ENCODE measurements at places on chromosomes 1 and 21.

DNA sequence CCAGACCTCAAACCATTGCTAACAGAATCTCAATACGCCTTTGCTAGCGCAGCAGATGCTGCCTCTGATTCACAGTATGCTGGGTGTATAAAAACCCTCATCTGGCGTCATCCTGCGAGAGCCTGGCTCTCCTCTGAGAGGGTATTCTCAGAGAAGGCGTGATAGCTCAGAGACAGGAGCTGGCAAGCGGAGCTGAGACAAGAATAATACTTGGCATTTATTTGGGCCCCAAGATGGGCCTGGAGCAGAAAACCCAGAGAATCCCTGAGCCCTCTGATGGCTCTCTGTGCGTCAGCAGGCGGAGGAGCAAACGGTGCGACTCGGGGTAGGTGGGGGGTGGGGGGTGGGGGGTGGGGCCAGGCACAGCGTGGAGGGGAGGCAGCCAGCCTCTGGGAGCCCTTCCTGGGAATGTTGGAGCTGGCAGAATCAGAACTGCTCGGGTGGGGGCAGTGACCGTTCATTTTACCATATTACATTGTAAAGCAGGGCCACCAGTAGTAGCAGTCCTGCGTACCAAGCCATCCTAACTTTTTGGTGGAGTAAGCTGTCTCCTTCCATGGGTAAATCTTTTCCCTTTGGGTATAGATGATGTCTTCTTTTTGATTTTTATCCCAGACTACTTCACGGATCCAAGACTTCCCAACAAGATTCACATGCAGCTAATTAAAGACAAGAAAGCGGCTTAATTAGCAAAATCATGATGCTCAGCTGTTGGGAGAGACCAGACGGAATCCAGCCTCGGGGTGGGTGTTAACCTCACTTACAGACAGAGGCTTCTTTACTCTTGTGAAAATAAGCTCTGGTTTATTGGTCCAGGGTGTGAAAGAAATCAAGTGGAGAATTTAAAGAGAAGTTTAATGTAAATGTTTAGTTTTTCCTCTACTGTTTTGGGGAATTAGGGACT, 7.1 kb downstream of the RIIAD1 start:
- DNase-seq, result no peak

- no peak for DNase-seq
Measured at GRCh38 chr21:14569026-14569621, 23.0 kb upstream of the SAMSN1 start.

DNA sequence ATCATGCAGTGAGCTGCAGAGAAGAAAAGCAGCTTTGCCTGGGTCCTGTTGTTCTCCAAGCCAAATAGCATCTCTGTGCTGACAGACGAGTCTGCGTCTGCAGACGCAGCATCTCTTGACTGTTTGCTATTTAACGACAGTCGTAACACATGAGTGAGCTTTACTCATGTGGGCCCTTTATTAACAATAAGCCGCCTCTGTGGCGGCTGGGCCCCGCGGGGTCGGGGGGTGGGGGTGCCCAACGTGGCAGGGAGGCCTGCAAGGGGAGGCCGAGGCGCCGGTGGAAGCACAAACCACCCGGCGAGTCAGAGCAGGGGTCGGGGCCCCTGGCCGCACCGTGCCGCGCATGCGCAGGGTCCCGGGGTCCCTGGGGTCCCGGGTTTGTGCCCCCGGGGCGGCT, 435.1 kb downstream of the KIF26B start:
- no peak for DNase-seq

- no peak for DNase-seq
Measured at GRCh38 chr1:223713546-223714420, 1.4 kb downstream of the CAPN2 start.

GRCh38 chr1:152189657-152190442, 30.8 kb upstream of the RPTN start:
- peak; percentile 18 for DNase-seq

DNA sequence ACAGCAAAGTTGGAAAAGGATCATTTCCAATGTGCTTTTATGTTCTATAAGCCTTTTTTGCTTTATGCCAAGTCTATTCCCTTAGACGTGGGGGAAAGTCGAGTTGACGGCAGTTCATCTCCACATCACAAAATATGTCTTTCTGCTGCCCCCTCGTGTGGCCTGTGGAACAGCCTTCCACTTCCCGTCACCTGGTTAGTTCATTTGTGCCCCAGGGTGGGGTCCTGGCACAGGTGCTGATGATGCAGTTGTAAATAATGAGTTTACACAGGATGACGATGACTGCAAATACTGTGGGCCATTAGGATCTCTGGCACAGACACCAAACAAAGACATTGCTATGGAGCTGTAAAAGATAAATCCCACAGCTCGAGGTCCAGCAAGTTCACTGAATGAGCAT, 10.0 kb upstream of the OTUD3 start:
- no peak for DNase-seq

- no peak for DNase-seq
Measured at GRCh38 chr1:154747740-154748404, 122.2 kb downstream of the KCNN3 start.

DNA sequence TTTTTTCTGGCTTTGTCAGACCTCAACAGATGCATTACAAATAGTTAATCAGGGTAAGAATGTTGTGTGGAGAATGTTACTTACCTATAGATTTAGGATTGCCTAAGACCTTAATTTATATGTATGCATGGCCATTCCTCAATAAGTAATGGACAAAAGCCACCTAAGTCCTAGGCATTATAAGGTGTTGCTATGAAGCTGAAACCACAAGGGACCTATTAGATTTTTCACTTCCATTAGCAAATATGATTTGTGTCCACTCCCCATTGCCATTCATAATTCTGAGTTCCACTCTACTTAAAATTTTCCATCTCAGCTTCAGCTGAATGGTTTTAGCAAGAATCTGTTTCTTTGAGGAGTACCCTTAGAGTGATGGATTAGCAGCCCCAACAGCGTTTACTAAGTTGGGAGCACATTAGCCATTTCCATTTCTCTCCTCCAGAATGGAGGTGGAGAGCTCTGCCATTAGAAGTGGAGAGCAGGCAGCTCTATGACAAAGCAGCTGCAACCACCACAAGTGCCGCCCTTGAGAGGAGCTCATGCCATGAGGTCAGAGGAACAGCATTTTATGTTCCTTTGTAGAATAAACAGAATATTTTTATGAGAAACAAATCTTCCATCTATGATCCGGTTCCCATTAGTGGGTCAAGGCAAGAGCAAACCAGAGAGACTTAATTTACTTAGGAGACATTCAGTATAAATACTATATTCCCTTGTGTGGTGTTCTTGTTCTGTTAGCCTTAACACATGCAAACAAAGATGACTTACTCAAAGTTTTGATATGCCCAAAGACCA, 28.9 kb upstream of the C1orf87 start:
- no peak for DNase-seq

DNA sequence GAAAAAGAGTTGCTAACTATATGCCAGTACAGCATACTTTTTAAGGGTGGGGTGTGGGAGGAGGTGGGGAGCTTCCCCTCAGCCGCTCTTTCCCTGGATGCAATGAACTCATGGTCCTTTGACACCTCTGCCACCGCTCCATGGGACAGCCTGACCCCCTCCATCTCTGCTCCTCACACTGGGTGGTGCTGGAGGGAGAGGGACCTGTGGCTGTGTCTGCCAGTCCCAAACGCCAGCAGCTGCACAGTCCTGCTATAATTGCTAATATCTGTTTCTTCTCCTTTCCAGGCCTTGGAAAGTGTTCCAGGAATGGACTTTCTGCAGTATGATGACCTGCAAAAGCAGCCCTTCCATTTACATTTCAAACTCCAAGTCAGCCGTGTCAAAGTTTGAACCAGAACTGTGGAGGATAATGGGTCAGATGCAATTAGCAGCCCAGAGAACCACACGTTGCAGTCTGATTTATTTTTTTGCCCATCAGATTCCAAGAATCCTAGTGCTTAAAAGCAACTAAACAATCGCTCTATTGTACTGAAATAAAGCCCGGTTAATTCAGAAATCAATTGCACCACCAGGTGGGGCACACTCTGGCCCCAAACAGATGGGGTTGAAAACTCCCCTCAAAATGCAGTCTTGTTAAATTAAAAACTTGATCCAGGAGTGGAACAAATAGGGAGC, 160.7 kb upstream of the LMO4 start:
- DNase-seq, result no peak

DNA sequence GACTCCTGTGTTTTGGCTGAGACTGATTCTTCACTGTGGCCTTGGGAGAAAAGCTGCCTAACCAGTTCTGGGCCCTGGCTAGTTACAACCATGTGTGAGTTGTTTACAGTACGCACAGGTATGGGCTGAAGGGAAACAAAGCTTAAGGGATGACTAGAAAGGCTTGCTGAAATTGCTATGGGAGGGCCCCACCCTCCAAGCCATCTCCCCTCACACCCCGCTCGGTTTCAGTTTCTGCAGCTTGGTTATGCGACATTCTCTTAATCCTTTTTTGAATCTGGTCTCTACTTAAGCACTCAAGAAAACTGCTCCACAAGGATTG, 43.1 kb downstream of the PBX1 start:
- no peak for DNase-seq

- no peak for DNase-seq
Measured at GRCh38 chr1:157880621-157881020, 39.0 kb upstream of the CD5L start.

DNA sequence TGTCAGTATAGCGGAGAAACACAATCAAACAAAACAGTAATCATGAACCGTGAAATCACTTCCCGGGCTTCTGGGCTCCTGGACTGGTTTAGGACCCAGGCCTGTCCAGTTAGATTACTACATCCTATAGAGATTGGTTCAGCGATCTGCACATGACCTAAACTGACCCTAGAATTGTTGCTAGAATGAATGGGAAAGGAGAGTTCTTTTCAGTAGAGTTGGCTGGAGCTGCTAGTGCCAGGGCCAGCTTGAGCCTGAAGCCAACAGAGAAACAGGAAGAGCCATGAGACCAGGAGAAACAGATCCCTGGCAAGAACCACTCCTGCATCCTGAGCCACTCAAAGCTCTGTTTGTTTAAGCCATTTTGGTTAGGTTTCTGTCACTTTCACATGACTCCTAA, 474.3 kb upstream of the C1orf87 start:
- DNase-seq, result no peak

DNA sequence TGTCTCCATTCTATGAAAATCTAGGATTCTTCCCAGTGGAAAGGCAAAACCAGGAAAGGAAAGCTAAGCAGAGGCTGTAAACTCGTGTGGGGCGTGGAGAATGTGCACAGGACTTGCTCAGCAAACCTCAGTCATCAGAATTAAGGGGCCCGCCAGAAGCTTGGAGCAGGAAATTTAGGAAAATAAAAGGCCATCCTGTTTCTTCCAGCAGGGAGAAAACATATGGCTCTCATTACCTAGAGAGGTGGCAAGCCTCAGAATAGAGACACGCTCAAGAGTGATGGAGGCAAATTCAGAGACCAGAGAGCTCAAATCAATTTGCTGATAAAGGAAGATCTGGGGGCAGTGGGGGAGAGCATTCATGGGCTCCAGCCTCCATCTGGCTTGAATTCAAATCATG, 151.9 kb upstream of the KLHDC7A start:
- no peak for DNase-seq

- DNase-seq, result no peak
Measured at GRCh38 chr1:45375104-45376090, 35.2 kb upstream of the MUTYH start.

Data from stimulated activated CD4-positive, alpha-beta T cell treated with anti-CD3 and anti-CD28 coated beads, Interleukin-1b, Interleukin-23, amount 100 ng/mL, for 1 hour (primary cell).